ENCODE measurements at places on chromosomes 11 and 22.

DNA sequence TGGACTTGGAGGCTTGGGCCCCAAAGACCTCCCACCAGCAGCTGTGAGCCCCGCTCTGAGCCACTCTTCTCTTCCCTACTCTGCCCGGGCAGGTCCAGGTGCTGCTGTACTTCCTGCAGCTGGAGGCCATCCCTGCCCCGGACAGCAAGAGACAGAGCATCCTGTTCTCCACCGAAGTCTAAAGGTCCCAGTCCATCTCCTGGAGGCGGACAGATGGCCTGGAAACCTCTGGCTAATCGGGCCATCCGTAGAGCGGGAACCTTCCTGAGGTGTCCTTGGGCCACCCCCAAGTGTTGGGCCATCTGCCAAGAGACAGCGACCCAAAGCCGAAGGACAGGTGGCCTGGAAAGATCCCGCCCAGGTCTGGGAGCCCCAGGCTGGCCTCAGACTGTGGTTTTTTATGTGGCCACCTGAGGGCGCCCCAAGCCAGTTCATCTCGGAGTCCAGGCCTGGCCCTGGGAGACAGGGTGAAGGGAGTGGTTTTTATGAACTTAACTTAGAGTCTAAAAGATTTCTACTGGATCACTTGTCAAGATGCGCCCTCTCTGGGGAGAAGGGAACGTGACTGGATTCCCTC lies 135.1 kb downstream of the BCR start:
- peak; percentile 72 for DNase-seq

DNA sequence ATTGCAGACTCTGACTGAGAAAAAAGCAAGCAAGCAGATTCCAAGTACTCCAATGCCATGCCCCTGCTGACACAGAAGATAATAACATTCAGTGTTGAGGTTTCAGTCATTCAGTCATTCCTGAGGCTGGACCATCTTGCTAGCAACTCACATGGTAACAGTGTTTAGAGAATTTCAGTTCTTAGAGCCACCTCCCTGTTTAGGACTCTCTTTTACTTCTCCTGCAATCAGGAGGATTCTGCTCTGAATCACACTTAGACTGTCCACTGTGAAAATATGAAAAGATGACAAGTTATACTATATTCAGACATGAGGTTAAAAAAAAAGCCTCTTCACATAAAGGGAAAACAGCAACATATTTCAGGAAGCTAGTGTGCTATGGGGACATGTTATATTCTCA lies 183.9 kb upstream of the CTSC start:
- no peak for DNase-seq

DNA sequence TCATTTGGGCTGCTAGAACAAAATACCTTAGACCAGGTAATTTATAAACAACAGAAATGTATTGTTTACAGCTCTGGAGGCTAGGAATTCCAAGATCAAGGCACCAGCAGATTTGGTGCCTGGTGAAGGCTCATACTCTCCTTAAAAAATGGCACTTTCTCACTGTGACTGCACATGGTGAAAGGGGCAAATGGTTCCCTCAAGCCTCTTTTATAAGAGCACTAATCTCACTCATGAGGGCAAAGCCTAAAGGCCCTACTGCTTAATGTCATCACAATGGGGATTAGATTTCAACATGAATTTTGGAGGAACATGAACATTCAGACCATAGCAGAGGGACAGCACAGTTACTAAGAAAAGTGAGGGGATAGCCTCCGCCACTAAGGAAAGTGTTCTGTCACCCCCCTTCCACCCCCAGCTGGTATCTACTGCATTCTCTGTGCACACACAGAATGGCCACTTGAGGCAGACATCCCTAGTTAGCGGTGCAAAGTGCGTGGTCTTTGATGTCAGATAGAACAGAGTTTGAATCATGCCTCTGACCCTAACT lies 47.2 kb upstream of the CEP295 start:
- no peak for DNase-seq

GRCh38 chr22:32858957-32859356 lies 57.5 kb downstream of the TIMP3 start:
- DNase-seq, result no peak

GRCh38 chr11:119529936-119530335 lies 107.0 kb upstream of the THY1 start:
- no peak for DNase-seq

- no peak for DNase-seq
Measured at GRCh38 chr11:6812390-6813005, 13.0 kb upstream of the OR6A2 start.

DNA sequence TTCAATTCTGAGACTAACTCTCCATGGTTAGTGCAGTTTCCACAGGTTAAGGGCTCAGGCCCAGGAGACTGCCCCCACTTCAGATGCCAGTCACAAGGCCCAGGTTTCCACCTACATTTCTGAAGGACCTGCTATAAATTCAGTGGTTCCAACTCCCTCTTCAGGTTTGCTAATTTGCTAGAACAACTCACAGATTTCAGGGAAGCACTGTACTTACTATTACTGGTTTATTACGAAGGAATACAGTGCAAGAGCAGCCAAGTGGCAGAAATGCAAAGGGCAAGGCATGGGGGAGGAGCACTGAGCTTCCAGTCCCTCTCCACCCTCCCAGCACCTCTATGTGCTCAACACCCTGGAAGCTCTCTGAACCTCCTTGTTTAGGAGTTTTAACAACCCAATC lies 39.3 kb upstream of the SPON1 start:
- no peak for DNase-seq

GRCh38 chr11:31231601-31232000 lies 137.9 kb downstream of the DCDC1 start:
- no peak for DNase-seq

DNA sequence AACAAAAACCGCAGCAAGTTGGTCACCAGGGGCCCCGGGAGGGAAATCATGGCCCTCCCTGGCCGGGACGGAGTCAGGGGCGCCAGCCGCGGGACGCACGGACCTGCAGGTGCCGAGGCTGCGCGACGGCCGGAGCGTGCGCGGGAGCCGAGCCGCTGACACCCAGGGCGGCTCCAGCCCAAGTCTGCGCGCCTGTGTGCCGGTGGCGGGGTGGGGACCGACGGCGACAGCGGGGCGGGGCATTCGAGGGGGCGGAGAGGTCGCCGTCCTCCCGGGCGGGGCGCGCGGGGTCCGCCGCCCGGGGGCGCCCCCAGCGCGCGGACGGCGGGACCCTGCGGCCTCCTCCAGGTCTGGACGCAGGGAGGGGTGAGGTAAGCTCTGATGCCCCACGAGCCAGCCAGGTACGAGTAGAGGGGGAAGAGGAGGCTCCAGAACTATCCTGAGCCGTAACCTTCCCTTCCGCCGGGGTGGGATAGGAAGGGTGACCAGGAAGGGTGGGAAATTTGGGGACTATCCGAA lies at the start of gene ESAM:
ESAM (minus strand) TSS at position 186 of the 519 bp plus-strand sequence; CDS start at position 50, 136 bp downstream.
- DNase-seq, result no peak

GRCh38 chr11:8220261-8221045 lies 43.2 kb downstream of the LMO1 start:
- no peak for DNase-seq

DNA sequence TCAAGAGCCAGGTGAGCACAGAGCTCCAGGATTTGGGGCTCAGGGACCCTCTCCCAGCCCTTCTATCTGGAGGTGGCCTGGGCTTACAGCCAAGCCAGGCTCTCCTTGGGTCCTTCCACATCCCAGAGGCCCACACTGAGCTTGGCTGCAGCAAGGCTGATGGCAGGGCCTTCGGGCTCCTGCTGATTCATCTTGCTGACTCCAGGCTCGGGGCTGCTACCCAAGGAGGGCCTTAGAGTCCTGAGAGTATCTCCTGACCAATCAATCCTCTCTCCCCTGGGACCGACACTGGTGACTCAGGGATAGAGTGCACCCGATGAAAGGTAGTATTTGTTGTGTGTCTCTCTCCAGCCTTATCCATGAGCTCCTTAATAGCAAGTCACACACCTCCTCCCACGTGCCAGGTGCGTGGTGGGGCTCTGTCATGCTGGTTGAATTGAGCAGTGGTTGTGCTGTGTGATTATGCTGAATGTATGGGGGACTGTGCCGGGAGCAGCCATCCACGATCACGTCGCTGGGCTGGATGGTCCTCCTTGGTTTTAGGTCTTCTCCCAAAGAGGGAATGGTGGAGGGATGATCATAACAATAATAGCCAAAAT lies 62.3 kb downstream of the GRIK4 start:
- DNase-seq, result no peak

DNA sequence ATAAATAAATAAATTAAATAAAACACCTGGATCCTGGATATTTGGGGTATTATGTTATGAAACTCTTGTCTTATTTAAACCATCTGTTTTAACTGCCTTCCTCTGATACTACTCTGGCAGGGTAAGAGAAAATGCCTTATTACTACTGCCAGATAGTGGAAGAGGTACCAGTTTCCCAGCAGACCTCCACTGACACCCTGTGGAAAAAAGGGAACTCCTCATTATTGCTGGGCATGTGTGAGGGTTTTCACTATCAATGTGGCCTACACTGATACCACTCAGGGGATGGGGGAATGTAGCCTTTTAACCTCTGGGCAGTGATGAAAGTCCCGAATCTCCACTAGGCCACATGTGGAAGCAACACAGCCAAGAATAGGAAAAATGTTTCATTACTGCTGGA lies 121.0 kb downstream of the LUZP2 start:
- DNase-seq, result no peak

GRCh38 chr11:115155320-115155719 lies 348.9 kb downstream of the CADM1 start:
- DNase-seq, result no peak

DNA sequence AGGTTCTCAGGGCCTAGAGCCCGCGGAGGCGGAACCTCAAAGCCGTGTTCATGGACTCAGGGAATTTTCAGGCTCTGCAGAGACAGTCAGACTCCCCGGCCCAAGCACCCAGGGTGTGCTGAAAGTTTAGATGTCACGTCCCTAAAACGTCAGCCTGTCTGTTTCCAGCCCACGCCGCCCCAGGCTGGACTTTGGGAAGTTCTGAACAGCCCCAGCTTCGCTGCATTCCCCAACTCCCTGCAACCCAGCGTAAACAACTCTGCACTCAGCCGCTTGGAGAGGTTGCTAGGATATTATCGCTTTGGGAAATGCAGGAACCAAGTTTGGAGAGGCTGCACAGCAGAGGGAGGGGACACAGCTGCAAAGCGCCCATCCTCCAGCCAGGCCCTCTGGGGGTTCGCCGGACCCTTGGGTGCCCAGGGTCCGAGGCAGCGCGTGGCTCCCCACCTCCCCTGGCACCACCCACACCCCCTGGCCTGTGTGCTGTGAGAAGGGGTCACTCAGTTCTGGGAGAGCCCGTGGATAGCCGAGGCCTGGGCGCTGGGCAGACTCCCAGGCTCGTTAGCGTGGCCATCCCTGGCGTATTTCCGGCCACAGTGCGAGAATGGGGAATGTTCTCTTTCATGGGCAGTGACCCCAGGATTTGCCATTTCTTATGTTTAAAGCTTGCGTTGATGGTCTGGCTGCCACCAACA lies 120.5 kb upstream of the FGF3 start:
- DNase-seq, result no peak

Measured in breast epithelium (tissue), 4 donors.